ENCODE measurements at places on chromosomes 3 and 15.

GRCh38 chr3:168141405-168141998, 45.8 kb upstream of the GOLIM4 start:
- DNase-seq: no peak

DNA sequence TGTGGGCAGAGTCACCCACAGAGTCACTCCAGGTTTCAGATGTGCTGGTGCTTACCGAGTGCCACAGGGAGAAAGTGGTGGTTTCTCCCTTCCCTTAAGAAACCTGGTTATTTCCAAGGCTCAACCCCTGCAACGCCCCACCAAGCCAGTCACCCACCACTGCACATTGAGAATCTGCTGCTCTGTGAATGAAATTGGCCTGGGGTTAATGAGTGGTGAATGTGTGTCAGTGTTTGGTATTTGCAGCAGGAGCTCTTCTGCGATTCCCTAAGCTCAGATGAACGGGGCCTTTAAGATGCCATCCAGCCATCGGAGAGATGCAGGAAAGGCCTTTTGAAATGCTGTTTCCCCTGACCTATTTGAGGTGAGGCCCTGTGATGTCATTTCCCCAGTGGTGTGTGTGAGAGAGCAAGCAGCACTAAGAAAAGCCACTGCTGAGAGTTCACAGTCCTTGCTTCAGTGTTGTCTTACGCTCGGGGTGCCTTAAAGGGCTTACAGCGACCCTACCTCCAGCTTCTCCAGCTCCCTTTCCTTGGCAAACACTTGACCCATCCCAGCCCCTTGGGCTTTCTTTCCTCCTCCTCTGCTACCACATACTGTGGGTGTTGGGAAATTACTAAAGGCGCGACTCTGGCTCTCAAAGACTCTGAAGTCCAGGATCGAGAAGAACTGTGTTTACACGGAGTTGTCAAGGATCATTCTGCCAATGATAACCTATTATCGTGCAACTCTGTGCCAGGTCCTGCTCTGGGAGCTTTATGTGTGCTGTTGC, 68.9 kb downstream of the SMAD3 start:
- DNase-seq: no peak

DNA sequence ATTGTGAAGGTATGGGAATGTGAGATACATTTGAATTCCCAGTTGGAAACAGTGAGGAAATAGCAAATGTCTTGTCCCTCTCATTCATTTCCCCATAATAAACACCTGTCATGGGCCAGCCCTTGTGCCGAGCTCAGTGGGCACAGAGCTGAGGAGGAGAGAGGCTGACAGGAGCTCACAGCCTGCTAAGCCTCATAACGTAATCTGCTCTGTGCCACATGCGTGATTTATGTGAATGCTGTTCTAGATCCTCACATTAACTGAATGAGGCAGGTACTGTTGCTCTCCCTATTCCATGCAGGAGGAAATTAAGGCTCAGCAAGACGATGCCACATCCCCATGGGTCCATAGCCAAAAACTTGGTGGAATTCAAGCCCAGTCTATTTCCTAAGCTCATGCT, 35.2 kb upstream of the RHO start:
- DNase-seq: no peak

DNA sequence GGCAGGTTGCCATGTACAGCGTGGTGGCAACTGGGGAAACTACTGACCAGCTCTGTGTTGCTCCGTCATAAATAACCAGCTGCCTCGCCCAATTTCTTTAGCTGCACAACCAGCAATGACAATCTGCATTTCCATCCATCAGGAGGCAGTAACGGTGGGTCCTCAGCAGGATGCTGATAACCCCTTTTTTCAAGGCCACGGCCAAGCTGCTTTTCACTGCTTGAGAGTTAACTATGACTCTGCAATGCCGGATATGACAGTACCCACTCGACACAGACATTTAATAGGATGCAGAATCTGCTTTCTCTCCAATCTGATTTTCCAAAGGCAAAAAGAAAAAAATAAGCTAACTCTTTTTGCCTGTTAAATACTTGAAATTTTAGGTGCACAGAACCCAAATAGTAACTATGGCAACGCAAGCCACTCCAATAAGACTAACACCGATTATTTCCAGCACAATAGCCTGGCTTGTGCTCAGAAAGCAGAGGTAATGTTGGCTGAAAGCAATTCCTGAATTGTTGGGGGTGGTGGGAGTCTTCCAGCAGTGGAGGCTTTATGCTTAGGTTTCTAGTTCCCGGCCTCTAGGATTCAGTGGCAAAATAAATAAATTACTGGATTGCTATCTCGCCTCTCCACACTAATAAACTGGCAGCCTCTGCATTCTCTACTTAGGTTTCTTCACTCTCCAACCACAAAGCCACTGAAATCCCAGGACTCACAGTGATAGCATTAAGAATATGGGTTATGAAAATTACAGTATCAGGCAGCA, 31.2 kb upstream of the SRGAP3 start:
- DNase-seq: no peak

GRCh38 chr3:106365061-106365691, 496.4 kb upstream of the CBLB start:
- DNase-seq: no peak

- no peak for DNase-seq
Observed at GRCh38 chr3:171101982-171102641, 75.6 kb upstream of the SLC2A2 start.

GRCh38 chr15:98442379-98442833, 205.9 kb upstream of the IGF1R start:
- peak; percentile 76 for DNase-seq

- DNase-seq: no peak
Observed at GRCh38 chr3:87848003-87848402, 210.8 kb downstream of the CGGBP1 start.

GRCh38 chr3:159819676-159820075, 169.0 kb upstream of the IL12A start:
- no peak for DNase-seq

GRCh38 chr15:79156704-79157375, 66.3 kb upstream of the RASGRF1 start:
- DNase-seq: no peak

GRCh38 chr3:134496471-134497071, 10.7 kb downstream of the CEP63 start:
- DNase-seq: no peak

Measured in right forelimb (tissue), 1 donor.